Activated naive CD8-positive, alpha-beta T cell treated with anti-CD3 and anti-CD28 coated beads for 36 hours (primary cell): ENCODE measurements at places on chromosomes 11 and 22.

DNA sequence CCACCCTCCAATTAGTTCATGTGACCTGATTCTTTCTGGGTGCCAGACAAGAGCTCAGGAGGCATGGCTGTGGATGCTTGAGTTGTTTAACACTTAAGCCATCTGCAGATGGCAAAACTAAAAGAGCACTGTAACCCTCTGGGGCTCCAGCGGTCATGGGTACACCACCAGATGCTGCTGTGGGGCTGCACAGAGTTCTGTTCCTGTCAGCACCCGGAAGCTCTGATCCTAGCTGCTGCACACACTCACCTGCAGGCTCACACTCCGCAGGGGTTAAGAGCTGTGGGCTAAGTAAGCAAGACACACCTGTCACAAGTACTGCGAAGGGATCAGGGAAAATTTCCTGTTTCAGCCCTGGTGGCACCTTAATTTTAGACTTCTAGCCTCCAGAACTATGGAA, 307.8 kb downstream of the C11orf87 start:
- DNase-seq = no peak

DNA sequence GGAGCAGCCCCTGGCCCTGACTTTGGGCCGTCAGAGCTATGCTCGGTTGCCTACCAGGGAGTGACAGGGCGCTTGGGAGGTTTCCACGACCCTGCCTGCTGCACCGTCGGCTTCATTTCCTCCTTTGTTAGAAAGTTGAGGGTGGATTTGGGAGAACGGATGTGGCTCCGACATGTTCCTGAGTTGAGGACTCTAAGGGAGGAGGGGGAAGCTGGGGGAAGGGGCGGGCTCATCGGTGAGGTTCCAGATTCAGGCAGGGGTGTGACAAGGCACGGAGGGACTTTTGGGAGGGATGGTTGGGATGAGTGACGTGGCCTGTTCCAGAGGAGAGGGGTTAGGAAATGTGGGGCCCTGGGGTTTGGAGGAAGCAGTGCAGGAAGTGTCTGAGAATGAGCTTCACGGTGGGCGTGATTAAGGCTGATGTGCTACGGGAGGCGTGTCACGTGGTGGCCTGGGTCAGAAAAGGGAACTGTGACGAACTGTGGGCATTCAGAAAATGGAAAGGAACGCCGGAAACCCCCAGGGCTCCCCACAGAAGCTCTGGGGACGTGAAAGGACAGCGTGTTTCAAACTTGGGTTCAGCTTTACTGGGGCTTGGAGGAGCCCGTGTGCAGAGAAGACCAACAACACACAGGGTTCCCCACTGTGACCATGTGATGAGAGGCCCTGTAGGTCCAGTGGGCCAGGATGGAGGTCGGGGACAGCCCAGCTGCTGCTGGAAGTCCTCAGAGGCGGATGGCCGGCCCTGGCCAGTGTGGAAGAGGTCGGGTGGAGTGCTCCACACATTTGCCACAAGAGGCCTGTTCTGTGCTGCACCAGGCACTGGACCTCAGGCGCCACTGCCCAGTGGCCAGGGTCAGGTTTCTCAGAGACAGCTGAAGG, 2.8 kb downstream of the PARVB start:
- peak; percentile 80 for DNase-seq

DNA sequence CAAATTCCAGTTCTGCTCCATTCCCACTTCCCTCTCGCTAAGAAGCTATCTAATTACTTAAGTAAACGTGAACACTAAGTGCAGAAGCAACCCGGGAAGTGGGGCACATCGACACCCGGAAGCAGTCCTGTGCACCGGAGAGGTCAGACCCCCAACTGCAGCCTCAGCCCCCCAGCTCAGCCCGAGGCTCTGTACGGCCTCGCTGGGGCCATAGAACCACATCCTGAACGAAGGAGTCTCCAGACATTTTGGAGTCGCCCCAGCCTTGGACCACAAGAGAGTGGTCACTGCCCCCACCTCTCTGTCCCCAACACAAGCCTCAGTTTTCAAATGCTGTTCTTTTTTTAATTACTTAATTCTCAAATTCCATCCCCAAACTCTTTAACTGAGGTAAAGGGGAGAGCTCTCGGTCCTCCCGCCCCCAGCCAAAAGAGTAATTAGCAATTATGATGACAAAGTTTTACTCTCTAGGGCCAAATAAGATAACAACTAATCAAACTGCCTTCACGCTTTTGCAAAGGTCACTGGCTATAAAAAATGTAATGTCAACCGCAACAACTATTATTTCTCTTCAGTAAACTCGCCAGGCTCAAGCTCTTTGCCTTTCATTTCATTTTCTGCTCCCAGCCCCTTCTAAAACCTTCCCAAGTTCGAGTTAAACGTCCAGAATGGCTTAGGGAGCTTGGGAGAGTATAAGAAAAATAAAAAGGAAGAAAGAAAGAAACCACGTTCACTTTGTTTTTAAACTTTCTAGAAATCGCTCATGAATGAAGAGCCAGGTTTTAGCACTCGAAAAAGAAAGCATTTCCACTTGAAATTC, 2.2 kb downstream of the PAX6 start:
- no peak for DNase-seq

DNA sequence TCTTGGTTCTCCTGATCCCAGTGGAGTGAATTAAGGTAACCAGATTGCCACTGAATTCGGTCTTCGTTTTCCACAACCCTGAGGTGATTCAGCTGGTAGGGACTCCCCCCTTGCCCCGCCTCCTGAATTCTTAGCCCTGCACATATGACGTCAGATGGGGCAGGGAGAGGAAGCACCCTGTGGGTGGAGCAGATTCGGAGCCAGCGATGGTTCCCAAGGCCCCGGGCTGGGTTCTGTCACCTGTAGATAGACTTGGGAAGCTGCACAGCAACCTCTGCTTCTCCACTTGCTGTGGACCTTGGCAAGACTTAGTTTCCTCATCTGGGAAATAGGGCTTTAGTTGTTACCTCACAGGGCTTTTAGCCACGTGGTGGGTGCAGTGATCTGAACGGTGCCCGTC, 67.8 kb downstream of the CTTN start:
- DNase-seq = no peak
